ENCODE measurements at places on chromosomes 3 and 15.
A peak's percentile ranks its signal among the peaks of the same experiment; 100 is the strongest.

- no peak for DNase-seq
Measured at GRCh38 chr3:196778755-196779154, 39.1 kb downstream of the PAK2 start.

DNA sequence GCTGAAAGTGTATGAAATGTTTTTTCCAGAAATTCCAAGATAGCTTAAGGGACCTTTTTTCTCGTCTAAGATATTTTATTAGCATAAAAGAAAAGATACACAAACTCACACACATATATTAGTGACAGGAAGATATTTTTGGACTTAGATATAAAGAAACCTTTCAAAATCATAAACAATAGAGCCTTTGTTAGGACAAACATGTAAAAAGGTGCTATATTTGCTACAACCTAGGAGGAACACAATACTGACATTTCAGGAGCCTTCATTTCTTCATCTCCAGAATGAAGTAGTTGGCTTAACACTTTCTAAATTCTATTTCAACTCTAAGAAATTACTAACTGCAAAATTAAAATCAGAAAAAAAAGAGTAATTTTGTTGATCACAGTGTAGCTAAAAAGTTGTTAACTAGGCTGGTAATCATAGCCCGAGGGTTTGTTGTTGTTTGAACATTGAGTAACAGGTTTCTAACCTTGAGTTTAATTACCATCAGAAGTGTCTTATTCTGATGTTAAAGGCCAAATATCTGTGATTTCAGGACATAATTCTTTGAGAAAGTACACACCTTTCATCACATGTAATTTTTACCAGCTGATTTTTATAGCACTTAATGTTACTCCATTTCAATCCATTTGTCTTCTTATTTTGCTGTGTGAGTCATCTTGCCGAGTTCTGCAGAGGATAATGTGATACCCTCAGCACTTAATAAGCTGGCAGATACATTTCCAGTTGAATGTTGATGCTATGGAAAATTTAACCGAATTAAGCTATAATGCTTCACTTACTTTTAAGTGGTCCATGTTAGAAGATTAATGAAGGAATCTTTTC lies 97.3 kb downstream of the MBNL1 start:
- no peak for DNase-seq

- no peak for DNase-seq
Measured at GRCh38 chr3:37949866-37950265, 40.7 kb upstream of the VILL start.

GRCh38 chr3:125386811-125387210 lies 11.7 kb upstream of the ZNF148 start:
- no peak for DNase-seq

DNA sequence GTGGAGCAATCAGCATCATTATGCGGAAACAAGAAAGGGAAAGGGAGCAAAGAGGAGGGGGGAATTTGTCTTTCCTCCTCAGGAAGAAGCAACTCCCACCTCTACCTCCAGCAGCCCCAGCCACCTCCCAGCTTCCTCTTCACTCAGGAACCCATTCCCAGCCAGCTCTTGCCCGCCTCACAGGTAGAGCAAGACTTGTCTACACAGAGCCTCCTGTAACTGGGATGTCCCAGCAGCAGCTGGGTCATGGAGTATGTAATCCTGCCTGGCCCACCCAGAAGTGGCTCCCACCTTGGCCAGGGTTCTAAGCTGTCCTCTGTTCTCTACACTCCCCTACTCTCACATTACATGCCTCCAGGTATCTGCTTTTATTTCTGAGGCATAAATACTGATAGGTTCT lies 14.0 kb downstream of the IGDCC3 start:
- DNase-seq = no peak

- DNase-seq = no peak
Measured at GRCh38 chr3:187533797-187534196, 136.4 kb downstream of the SST start.

- no peak for DNase-seq
Measured at GRCh38 chr3:188978421-188979171, 193.2 kb upstream of the TPRG1 start.

- DNase-seq = no peak
Measured at GRCh38 chr3:129399895-129400357, 28.5 kb downstream of the EFCAB12 start.

GRCh38 chr3:18425641-18426257 lies 610 bp upstream of the SATB1 start:
- DNase-seq = peak; percentile 58

- DNase-seq = no peak
Measured at GRCh38 chr3:16885593-16886302, 993 bp downstream of the PLCL2 start.

DNA sequence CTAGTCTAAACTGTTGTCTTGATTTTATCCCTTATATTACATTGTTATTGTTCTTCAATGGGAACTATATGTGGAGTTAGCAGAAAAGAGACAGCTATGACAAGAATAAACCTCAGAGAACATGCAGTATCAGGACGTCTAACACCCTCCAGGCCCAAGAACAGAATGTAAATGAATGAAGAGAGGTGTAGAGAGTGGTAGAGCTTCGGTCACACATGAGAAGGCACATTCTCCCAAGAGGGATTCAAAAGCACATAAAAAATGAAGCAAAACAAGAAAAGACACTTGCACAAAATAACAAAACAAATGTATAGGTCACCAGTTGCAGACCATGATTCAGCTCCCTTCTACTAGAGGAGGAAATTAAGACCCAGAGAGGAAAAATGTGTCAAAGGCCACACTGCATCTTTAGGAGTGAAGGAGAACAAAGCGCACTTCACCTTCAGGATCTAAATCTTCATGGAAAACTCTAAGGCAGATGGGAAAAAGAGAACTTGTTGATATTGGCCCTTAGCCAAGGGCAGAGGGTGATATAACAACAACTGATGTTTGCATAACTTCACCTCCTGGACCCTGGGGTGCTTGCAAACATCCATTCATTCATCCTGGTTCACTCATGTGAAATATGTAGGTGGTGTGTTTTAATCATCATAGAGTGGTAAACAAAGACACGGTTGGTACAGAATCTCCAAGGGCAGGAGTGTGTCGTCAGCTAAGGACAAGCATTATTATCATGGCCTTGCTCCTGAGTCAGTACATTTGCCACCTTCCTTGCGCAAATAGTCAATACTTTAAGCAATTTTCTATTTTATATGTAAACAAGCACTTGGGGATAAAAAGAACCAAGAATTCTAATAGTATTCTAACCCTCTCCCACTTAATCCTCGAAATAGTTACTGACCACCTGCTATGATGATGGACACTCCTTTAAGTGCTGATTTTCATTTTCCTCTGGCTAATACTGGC lies 8.8 kb downstream of the NEK10 start:
- DNase-seq = no peak

DNA sequence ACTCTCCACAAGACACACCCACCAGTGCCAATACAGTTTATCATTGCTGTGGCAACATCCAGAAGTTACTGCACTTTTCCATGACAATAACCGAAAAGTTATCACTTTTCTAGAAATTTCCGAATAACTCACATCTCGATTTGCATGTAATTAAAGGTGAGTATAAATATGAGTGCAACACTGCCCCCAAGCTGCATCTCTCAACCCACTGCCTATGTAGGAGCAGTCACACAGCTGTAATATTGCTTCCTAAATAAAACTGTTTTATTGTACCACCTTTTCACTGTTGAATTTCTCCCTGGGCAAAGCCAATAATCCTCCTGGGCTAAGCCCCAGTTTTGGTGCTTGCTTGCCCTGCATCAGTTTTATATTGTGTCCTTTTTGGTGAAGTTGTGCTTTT lies 601.0 kb upstream of the EPHA6 start:
- DNase-seq = no peak

DNA sequence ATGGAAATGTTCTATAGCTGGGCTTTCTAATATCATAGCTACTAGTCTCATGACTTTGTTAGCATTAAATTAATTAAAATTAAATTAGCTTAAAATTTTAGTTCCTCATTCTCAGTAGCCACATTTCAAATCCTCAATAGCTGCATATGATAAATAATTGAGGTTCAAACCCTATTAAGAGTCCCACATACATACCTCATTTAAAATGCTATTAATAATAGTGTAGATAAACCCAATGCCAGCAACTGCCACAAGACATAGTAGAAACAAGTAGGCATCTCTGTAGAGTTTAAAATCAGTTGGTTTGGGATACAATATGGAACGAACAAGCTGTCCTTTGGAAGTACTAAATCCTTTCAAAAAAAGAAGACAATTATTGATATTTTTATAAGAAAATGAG lies 39.1 kb downstream of the ATP13A3 start:
- no peak for DNase-seq

DNA sequence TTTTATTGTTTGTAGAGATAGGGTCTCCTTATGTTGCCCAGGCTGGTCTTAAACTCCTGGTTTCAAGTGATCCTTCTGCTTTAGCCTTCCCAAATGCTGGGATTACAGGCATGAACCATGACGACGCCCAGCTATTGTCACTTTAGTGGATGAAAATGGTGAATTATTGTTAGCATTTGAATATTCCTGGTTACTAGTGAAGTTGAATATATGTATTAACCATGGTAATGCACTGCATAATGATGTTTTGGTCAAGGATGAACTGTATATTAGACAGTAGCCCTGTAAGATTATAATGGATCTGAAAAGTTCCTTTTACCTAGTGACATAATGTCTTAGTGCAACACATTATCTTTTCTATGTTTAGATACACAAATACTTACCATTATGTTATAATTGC lies 50.4 kb upstream of the KCNAB1 start:
- no peak for DNase-seq

GRCh38 chr15:81346611-81347010 lies 22.7 kb upstream of the STARD5 start:
- no peak for DNase-seq

DNA sequence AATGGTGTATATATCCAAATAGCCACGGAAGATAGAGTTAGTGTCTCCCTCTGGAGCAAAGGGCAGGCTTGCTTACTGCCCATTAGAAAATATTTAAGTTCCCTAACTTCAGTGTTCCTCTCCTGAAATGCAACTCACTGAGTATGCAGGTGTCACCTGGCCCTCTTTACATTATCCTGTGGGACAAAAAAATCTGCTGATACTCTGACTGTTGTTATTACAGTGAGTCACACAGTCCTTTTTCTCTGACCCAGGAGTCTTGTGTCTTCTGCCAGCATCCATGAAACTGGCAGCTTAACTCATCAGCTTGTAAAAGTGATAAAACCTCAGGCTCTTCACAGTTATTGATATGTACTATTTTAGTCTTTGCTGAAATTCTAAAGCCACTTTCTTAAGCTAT lies 42.2 kb upstream of the RASGRF1 start:
- no peak for DNase-seq

DNA sequence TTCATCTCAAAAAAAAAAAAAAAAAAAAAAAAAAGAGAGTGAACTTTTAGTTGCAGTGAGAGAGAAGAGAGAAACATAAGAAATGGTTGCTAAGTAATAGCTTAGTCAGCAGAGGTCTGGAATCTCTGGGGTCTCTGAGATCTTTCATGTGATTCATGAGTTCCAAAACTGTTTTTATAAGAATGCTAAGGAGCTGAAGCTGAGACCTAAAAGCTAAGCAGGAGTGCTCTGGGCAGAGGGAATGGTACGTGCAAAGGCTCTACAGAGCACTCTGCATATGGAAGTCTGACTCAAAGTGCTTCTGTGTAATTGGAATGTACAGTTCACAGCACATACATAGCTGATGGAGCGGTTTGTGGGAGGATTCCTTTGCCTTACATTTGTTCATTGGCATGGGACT lies 66.3 kb upstream of the LRIG1 start:
- no peak for DNase-seq

DNA sequence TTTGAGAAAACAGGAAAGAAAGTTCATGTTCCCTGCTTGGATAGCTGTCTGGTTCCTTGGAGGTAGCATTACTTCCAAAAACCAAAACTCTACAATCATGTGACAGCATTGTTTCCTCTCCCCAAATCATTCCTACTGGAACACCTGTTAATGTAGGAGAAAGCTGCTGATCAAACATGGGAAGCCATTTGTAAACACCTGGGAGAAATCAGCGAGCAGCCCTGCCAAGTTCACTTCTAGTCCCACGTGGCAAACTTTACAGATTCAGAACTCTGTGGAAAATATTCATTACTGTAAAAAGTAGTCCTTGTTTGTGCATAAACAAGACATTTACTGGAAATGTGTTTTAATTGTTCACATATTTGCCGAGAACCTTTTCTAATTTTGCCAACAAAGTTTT lies 275.5 kb upstream of the AZI2 start:
- no peak for DNase-seq

GRCh38 chr3:148534089-148534988 lies 163.4 kb upstream of the AGTR1 start:
- no peak for DNase-seq

DNA sequence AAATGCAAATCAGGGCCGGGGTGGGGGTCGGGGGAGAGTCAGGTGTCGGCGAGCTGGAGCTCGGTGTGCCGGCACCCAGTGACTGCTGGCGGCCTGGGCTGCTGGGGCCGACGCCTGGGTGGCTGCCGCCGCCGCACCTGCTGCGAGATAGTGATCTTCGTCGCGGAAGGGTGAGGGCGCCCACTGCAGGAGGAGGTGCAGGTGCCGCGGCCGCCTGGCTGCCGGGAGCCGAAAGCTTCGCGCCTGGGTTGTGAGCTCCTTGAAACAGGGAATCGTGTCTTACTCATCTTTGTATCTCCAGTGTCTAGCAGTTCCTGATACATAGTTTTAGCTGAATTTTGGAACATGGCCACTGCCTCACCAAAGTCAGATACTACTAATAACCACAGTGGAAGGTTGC lies 64.0 kb upstream of the CPOX start:
- no peak for DNase-seq

DNA sequence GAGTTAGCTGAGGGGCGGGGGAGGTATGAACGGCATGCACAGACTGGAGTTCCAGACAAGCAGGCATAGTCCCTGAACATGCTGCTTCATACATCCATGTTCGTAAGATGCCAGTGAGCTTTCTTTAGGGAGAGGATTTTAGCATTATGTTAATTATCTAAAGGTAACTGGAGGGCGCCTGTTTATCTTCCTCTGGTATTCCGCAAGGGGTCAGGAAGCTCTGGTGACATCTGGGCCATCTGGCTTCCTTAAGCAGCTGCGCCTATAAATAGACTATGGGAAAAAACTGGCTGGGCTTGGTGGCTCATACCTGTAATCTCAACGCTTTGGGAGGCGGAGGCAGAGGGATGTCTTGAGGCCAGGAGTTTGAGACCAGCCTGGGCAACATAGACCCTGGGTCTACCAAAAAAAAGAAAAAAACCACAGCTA lies 1.5 kb upstream of the FBXO22 start:
- DNase-seq = no peak

DNA sequence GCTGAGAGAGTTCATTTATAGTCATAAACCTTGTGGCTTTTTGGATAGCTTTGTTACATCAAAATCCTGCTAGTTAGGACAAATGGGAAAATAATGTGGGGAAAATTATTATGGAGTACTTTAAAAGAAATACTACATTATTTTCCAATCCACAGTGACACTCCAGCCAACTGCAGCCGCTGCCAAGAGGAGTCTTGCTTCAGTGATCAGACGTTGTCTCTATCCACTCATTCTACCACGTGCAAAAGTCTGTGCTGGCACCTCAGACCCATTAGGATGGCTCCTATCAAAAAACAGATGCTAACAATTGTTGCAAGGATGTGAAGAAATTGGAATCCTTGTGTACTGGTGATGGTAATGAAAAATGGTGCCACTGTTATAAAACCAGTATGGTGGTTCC lies 128.6 kb upstream of the IQSEC1 start:
- DNase-seq = no peak

GRCh38 chr3:192958219-192958872 lies 40.7 kb upstream of the MB21D2 start:
- DNase-seq = no peak

GRCh38 chr3:183745300-183746098 lies 47.9 kb downstream of the YEATS2 start:
- DNase-seq = no peak
